ENCODE measurements at places on chromosomes 2 and 18.

GRCh38 chr2:221485503-221485870, 86.6 kb downstream of the EPHA4 start:
- no peak for DNase-seq

DNA sequence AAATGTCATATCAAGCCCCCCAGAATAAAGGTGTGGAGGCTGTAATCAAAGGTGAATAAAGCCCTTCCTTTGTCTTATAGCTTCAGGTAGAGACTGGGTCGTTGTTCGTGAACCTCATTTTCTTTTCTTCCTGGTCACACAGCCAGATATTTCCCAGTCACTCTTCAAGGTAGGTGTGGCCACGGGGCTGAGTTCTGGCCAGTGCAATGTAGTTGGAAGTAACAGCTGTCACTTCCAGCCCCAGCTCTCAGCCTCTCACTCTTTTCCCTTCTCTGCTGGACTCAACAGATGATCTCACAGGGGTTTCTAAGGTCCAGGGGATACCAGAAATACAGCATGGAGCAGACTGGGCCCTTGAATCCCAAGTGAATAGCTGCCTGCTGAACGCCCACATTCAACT, 15.8 kb upstream of the TRPM8 start:
- no peak for DNase-seq

- DNase-seq, result no peak
These were observed 2.0 kb downstream of the ZNF521 start for GRCh38 chr18:25349926-25350487.

- no peak for DNase-seq
These were observed 189.5 kb downstream of the CTIF start for GRCh38 chr18:48728204-48728833.

DNA sequence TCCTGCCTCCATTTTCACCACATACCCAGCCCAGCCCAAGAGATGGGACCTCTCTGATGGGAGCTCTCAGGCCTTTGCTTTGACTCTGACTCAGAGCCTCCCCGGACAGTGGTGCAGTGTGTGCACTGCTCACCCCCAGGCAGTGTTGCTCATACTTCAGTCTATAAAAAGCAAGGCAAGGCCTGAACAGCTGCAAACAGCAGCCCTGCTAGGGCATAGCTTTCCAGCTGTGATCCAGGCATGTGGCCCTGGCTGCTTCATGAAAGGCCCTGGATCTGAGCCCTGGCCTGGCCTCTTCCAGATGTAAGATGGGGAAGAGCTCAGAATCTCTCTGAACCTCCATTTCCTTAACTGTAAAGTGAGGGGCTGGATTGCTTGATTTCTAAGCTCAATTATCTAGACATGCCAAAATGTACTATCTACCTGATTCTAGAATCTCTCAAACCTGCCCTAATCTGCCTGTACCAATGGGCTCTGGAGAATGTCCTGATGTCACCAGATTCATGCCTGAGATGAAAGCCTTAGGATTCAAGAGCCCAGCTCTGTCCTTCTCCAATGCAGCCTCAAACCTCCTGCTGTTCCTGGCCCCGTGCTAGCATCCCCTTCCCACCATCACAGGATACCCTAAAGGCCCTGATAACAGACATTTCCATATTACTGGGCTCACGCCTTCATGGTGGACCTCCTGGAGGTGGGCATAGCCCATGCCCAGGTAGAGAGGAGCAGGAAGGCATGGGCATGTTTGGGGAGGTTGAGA, 206.9 kb downstream of the ARL4C start:
- no peak for DNase-seq

GRCh38 chr2:180463608-180464007, 456.5 kb upstream of the CWC22 start:
- DNase-seq, result no peak

GRCh38 chr2:186205254-186205911, 280.7 kb upstream of the ZC3H15 start:
- DNase-seq, result no peak

- DNase-seq, result peak; percentile 4
These were observed 620 bp upstream of the GALNT1 start for GRCh38 chr18:35580701-35581539.

- DNase-seq, result no peak
These were observed 61.9 kb downstream of the RDH14 start for GRCh38 chr2:18498531-18498930.

DNA sequence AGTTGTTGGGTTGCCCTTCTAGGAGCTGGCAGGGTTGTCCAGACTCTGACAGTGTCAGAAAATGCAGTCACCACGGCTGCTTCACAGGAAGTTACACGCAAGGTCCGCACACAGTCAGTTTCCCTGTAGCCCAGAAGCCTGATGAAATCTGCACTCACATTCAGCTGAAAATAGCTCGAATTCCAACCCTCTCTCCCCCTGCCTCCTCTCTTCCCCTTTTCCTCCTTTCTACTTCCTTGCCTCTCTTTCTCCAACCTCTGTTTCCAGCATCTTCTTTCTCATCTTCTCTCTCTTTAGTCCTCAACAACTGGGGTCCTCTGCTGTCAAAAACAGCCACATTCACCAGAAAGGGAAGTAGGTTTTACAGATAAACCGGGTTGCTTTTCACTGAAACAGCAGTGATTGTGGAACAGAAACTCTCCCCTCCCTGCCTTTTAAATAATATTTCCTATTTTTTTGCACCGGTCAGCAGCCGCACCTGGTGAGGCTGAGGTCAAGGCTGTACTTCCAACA, 69.3 kb downstream of the BCL11A start:
- no peak for DNase-seq

DNA sequence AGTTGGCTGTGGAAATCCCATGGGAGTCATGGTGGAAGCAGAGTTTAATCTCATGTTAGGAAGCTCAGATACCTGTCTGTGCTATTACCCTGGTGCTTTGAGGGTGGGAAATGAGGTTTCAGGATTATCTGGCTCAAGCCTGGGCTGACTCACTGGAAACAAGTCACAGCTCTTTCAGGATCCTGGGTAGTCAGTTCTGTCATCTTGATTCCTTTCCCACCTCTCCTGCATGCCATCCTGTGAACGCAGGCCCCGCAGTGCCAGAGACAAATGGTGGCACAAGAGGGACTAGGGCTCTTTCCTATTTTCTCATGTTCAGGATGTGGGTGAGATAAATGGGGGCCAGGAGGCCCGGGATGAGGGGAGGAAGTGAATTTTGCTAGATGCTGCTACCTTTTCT, 3.7 kb upstream of the FAM136A start:
- DNase-seq, result no peak

- DNase-seq, result no peak
These were observed 52.1 kb downstream of the RAMP1 start for GRCh38 chr2:237911363-237912017.

- DNase-seq, result no peak
These were observed 6.2 kb upstream of the ZSWIM2 start for GRCh38 chr2:186855216-186855615.

- no peak for DNase-seq
These were observed 11.1 kb upstream of the INO80C start for GRCh38 chr18:35508746-35509338.

- DNase-seq, result no peak
These were observed 34.4 kb downstream of the ITGA6 start for GRCh38 chr2:172461591-172462372.

DNA sequence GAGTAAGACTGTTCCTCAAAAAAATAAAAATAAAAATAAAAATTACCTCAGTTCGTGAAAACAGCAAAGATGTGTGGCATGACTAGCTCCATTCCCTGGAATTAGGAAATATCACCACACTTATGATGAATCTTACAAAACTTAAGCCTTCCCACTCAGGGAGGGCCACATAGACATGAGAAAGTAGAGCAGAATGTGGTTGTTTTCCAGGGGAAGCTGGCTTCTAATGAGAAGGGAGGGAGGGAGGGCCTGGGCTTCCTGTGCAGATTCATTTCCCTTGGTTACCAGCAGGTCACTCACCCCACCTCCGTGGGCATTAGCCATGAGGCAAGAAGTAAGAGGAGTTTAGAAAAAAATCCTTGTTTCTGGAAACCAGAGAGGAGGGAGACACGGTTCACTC, 95.9 kb upstream of the RMDN2 start:
- no peak for DNase-seq

GRCh38 chr18:37764541-37765288, 199.1 kb upstream of the CELF4 start:
- no peak for DNase-seq

DNA sequence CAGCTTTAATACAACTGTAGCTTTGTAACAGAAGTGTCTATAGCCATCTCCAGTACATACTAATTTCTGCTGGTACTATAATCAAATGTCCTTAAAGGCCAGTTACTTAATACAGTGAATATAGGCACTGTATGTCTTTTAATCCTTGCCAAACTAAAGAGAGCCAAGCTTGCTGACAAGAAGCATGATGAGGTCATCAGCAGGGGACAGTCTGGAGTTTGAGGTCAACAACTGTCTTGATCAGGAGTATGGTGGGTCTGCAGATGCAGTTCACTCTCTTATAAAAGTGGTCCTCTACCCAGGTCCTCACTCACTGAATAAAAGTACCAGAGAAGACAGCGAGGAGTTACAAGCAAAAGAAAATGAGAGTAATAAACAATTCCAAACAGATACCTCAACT, 219.1 kb downstream of the WDPCP start:
- no peak for DNase-seq

DNA sequence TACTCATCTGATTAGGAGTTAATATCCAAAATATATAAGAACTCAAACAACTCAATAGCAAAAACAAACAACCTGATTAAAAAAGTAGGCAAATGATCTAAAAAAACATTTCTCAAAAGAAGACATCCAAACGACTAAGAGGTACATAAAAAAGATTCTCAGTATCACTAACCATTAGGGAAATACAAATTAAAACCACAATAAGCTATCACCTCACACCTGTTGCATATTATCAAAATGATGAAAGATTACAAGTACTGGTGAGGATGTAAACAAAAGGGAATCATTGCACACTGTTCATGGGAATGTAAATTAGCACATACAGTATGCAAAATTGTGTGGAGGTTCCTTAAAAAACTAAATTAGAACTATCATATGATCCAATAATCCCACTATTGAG, 865.5 kb downstream of the TMEM182 start:
- no peak for DNase-seq

DNA sequence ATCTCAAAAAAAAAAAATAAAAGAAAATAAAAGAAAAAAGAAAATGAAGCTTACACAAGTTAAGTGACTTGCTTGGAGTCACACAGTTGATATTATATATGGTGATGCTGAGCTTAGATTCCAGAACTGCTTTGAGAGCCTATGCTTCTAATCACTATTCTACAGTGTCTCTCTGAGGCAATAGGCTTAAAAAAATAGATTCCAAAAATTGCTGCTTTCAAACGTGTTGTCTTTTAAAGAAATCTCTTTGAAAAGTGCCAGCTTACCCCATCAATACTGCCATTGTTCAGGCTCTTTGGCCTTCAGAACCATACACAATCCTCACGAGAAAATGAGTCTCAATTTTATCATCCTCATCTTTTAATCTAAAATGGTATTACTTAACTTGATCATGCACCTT, 102.6 kb downstream of the CDK15 start:
- DNase-seq, result no peak

- no peak for DNase-seq
These were observed 20.6 kb downstream of the TEX44 start for GRCh38 chr2:231613331-231613662.

DNA sequence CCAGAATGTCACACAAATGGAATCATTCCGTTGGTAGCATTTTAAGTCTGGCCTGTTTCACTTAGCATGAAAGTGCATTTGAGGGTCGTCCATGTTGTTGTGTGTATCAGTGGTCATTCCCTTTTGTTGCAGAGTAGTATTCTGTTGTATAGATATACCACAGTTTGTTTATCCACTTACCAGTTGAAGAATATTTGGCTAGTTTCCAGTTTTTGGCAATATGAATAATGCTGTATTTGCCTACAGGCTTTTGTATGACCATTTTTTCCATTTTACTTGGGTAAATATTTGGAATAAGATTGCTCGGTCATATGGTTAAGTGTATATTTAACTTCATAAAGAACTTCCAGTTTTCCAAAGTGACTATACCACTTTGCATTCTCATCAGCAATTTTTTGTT, 100.0 kb upstream of the ALPP start:
- DNase-seq, result no peak

DNA sequence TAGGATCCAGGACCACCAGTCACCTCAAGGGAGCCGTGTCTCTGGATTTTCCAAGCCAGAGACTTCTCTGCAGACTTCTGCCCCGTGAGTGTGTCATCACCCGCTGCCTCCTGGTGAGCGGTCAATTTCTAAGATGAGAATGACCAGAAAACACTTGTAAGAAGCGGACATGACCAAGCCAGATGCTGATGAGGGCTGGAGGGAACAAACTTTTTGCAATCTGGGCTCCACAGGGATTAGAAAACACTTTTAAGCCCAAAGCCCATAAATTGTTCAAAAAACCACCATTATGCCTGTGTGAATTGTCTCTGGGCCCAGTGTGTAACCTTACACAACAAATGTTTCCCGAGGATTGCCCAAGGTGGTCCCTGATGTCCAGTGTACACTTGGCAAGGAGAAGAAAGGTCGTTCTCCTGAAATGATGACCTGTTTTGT, 5.3 kb upstream of the NPPC start:
- no peak for DNase-seq

GRCh38 chr2:104598636-104599035, 255.3 kb upstream of the POU3F3 start:
- DNase-seq, result no peak

- no peak for DNase-seq
These were observed 30.2 kb downstream of the PSD4 start for GRCh38 chr2:113203901-113204519.

DNA sequence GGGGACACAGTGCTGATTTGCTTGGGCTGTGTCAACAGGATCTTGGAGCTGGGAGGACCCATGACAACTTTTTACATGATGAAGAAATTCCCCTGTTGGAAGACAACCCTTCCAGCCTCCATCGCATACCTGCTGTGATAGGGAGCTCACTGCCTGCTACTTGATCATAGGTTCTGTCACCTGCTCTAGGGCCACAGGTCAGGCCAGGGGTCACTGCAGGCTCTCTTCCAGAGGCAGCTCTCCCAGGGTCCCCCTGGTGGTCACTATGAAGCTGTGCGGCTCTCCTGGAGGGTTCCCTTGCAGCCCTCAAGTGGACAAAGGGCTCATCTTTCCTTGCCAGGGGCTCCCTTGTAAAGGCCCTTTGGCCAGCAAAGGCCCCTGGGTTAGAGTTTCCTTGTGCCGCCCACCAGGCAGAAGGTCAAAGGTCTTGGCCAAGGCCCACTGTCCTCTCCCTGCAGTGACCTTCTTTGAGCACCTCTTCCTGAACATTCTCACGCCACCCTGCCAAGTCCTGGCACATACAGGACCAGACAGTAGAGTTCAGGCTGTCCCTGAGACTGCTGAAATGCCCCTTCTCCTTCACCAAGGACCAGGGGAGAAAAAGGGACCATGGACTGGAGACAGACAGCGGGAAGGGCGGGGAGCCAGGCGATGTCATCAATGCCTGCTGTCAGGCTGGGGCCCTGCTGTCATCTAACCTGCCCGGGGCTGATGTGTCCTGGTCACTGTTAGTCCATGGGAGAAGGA, 345.1 kb downstream of the DYSF start:
- DNase-seq, result no peak

GRCh38 chr2:27795868-27796277, 24.4 kb downstream of the MRPL33 start:
- no peak for DNase-seq

- DNase-seq, result no peak
These were observed 424.2 kb downstream of the TGIF1 start for GRCh38 chr18:3874125-3874524.
